AG10803 (cell line): ENCODE measurements at places on chromosomes 1 and 21.

- DNase-seq = no peak
Measured at GRCh38 chr1:206843626-206844025, 21.8 kb upstream of the IL20 start.

DNA sequence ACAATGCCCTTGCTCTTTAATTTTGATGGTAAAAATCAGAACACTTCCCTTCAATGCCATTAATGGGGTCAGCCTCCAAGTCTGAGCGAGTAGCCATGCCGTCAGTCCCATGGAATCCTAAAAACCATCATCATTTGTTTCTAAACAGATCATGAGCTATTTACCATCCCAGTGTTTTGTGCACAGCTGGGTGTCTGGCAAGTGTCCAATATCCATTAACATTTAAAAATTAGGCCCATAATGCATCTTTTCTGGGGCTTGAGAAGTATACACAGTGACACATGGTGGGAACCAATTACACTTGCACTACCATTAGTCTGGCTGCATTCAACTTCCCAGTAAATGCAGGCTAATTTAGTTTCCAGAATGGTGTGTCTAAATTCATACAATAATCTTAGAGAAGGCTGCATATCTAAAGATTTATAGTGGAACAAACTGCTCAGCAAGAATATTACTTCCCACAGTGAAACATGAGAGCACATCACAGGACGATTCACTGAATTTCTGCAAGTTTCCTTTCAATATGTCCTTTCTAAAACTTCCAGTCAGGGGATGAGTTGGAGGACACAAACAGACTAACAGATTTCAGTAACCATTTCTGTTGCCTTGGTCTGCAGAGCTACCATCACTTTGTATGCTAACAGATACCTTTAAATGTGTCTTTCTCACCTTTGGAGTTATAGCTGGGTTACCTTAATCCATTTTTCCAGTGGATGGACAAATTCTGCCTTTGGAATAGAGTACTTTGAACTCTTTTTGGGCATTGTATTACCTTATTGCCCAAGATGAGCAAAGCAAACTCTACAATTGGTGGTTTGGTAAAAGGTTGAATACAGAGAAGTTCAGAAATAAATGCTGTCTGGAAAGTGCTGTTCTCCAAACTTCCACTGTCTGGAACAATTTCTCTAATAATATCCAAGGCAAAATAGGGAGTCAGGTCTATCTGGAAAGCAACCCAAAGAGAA is 258.0 kb downstream of the PTBP2 start:
- DNase-seq = peak; percentile 12

DNA sequence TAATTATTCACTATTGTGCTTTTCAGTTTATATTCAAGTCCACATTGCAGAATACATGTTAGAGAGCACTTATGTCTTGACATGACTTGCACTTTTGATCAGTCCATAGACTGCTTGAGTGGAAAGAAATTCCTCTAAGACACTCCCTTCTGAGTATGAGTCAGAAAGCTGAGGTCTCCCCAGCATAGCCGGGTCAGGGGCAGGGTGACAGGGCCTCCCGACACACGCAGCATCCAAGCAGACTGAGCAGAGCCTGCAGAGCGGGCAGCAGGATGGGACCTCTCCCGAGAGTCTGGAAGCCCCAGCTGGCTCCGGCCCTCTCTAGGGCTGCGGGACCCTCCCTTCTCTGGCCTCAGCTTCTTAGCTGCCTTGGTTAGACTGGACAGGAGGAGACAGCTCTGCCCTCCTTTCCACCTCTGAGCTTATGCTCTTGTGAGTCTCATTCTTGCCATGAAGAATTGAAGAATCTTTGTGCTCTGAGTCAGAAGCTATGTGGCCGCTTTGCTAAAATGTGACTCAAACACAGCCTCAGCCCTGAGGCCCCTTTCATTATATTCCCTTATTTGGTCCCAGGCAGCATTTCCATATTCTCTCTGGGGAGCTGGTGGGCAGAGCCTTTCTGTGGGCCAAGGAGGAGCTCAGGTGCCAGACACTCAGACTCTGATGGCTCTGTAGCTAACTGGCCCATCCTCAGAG is 11.2 kb upstream of the CAPN2 start:
- peak; percentile 96 for DNase-seq

DNA sequence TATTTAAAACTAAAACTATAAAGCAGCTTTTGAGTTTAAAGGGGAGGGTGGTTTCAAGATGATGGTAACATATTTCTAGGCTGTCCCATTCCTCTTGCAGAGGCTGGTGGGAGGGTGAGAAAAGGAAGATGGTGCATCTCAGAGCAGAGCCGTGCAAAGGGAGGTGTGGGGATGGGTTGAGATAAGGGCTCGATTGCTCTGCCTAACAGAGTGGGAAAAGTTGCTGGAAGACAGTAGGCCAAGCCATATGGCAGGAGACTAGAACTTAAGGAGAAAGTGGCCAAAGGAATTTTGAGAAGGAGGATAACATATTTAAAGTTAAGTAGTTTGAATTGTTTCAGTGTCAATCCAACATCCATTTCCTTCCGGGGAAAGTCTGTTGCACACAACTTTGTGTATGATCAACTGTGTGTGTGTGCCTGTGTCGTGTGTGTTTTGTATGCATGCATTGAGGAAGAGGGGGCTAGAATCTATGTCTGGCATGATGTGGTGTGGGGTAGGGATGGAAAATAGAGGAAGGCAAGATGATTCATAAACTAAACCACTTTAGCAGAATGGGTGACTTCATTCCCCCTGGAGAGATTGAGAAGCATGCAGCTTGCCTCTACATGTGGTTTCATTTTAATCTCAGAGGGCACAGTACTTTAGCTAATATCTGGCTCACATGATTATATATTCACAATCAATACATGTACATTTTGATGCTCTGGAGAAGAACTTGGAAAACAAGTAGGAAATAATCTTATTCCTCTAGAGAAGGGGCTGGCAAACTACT is 145.0 kb upstream of the DNAH14 start:
- DNase-seq = peak; percentile 72

DNA sequence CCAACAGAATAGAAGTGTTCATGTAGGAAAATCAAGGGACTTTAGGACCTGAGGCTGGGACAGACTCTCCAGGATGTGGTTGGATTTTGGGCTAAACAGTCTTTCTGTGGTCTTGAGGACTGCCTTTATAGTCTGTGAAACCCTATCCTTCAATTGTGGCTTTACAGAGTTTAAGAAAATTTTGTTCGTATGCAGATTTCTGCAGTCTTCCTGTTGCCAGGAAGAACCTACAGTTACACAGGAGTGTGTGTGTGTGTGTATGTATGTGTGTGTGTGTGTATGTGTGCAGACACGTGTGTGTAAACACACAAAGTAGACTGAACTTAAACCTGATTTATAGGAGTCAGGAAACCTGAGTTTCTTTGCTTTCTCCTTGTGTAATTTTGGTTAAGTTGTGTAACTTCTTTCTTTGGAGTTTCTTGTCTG is 22.8 kb downstream of the NEK7 start:
- peak; percentile 45 for DNase-seq
